ENCODE measurements at places on chromosomes 11 and 22.
A peak's percentile ranks its signal among the peaks of the same experiment; 100 is the strongest.

GRCh38 chr11:2452321-2453012 is 7.7 kb downstream of the KCNQ1 start:
- peak; percentile 14 for DNase-seq

DNA sequence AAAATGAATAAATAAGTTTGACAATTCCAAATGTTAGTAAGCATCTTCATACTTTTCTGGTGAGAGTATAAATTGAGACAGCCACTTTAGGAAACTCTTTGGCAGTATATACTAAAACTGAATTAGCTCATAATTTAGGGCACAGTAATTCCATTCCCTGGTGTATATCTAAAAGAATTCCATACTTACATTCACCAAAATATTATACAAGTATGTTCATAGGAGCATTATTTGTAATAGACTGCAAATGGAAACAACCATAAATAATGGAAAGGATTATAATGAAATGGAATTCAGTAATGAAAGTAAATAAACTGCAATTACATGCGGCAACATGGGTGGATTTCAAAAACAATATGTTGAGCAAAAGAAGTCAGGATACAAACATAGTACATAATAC is 315.8 kb upstream of the LRRC4C start:
- no peak for DNase-seq

- no peak for DNase-seq
Measured at GRCh38 chr11:35969089-35970042, 25.5 kb downstream of the LDLRAD3 start.

- no peak for DNase-seq
Measured at GRCh38 chr11:64759722-64760719, at the start of gene PYGM. TSS of gene PYGM (minus strand) at chr11:64759974. CDS start at chr11:64759898, 76 bp downstream.

DNA sequence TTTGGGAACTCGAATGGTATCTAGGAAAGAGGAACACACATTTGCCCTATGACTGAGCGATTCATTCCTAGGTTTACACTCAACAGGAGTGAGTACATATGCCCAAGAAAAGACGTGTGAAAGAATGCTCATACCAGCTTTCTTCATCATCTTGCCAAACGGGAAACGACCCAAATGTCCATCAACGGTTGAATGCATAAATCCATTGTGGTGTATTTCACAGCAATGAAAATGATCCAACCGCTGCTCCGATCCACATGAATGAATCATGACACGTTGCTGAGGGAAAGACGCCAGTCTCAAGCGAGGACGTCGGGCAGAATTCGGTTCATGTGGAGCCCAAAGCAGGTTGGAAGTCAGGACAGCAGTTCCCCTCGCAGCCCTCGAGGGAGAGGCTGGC is 71.5 kb downstream of the CYTH4 start:
- DNase-seq = no peak

DNA sequence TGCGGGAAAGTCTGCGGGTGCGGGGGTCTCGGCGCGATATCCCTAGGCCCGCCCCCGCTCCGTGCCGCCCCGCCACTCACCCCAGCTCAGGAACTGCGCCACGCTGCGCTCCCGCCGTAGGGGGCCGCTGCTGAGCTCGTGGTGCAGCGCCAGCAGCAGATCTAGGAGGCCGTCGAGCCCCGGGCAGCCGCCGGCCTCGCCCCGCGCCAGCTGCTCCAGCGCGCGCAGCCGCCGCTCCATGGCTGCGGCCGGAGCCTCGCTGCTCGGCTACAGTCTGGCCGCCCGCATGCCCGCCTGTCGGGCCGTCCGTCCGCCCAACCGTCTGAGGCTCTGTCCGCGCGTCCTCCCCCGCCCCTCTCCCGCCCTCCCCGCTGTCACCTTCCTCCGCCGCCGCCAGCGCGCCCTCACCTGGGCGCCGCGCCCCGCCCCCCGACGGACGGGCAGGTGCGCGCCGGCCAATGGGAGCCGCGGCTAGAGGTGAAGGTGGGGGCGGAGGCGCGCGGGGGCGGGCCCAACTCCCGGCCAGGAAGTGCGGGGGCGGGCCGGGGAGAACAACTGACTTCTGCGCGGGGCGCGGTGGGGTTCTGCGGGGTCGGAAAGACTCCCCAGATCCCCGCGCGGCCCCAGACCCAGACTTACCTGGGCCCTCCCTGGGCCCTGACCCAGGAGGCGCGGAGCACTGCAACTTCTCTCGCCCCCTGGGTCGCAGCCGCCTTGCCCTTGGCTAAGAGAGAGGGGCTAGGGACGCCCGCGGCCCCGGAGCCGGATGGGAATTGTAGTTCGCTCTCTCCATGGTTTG is at the start of gene CDC42BPG:
TSS of gene CDC42BPG (minus strand) at position 324 of the 799 bp plus-strand sequence. CDS start at position 240, 84 bp downstream.
- peak; percentile 92 for DNase-seq

- no peak for DNase-seq
Measured at GRCh38 chr11:23729088-23729487, 767.8 kb upstream of the LUZP2 start.

DNA sequence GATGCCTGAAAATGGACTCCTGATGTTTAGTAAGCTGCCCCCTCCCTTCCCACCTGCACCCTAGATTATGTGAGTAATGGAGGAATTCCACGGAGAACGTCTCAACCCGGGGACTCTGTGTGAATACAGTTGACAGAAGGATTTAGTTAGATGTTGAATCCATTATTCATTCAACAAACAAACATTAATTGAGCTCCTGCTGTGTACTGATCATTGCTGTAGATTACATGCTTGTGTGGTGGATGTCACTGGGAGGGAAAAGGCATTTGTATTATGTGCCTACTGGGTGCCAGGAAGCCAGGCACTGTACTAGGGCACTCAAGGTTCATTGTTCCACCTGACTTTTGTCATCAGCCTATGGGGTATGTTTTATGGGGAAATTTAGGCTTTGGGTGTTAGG is 22.9 kb upstream of the CRYBB3 start:
- no peak for DNase-seq

GRCh38 chr11:72224564-72225410 is at the start of gene INPPL1:
TSS of gene INPPL1 (plus strand) at chr11:72224767. CDS start at chr11:72224985, 218 bp downstream.
- peak; percentile 53 for DNase-seq

DNA sequence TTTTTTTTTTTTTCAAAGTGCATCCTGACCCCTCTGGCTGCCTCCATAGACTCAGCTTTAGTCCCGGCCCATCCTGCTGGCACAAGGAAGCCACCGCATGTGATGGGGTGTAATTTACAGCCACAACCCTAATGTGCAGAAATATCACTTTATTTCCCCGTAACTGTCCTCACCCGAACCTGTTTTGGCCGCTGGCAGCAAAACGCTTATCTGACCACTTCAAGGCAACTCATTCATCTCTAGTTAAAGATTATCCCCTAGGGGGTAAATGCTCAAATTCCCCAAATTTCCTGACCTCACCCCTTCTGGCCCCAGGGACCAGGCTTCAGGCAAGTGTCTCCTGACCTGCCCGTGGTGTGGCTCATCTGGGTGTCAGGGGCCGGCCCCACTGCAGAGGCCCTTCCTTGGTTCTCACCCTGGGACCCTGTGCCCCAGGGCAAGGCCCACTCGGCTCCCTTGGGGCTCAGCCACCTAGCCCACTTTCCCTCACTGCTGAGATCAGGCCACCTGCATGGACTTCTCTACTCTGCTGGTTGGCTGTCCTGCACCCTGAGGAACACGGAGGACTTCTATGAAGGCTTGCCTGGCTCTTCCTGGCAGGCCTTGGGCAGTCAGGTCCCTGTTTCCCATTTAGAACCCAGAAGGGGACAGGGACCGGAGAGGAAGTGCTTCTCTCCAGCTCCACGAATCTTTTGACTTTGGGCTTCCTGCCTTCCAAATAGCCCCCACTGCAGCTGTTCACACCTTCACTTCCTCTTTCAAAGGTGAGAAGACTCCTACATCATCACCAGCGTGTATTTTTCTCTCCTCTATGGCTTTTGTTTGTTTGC is 53.3 kb downstream of the WNT11 start:
- DNase-seq = peak; percentile 69

- peak; percentile 26 for DNase-seq
Measured at GRCh38 chr11:1118755-1119603, 38.8 kb upstream of the MUC5AC start.

GRCh38 chr11:76777876-76778275 is 5.3 kb upstream of the TSKU start:
- no peak for DNase-seq

GRCh38 chr11:106137061-106137460 is 59.6 kb downstream of the AASDHPPT start:
- no peak for DNase-seq

All from Peyer's patch (tissue), 4 donors.